ENCODE measurements at places on chromosomes 16 and 17.

DNA sequence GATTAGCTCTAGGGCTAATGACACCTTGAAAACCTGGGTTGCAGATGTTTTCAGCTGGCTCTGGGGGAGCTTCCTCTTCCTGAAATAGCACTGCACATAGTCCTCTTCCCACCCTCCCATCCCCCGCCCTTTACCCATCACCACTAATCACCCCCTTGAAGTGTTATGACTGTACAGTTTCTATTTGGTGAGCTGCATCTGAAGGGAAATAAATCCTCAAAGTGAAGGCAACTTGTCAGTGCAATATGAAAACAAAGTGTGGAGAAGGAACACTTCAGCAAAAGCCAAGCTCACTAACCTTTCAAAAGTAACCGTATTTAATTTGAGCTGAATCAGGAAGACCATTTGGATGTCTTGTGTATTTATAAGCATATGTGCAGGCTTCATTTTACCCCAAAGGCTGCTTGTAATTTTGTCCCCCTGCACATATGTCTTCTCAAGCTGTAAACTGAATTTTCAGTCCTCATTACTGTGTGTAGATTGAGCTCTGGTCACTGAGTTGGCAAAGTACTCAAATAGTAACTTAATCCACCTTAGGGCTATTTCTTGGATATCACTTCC, 44.1 kb upstream of the CA10 start:
- no peak for DNase-seq

GRCh38 chr17:77153472-77153871, 12.7 kb downstream of the SEC14L1 start:
- peak; percentile 40 for DNase-seq

- no peak for DNase-seq
Measured at GRCh38 chr16:87851141-87851587, 18.1 kb downstream of the SLC7A5 start.

GRCh38 chr16:63323722-63324705, 1287.8 kb upstream of the CDH8 start:
- no peak for DNase-seq

DNA sequence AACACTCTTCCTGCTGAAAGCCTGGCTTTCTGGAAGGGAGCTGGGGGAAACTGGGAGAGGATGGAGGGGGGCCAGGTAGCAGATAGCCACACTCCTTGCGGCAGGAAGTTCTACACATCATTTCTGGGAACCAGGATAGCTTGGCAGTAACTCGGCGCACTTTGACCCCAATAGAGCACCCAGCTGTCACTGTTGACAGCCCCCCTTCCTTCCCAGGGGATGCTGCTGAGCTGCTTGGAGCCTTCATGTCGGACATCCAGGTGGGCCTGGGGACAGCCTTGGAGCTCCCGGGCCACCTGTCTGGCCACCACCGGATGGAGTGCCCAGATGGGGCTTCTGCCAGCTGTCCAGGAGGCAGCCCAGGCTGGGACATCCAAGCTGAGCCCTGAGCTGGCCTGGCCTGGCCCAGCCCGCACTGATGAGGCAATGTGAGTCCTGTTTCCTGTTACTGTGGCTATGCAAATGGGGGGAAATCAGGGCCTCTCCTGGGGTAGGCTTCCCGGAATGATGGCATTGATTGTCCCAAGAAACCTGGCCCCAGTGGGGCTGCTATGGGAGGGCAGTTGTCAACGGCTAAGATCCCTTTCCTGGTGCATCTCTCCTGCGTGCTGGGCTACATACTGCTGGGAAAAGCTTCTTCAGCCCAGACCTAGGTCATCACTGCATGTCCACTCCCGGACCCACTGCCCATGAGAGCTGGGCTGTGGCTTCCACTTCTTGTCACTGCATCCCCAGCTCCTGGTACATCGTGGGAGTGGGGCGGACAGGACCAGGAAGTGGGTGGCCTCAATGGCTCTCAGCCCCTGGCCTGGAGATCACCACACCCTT, 50.0 kb downstream of the SOCS1 start:
- DNase-seq: no peak

- DNase-seq: no peak
Measured at GRCh38 chr17:66474806-66475497, 172.5 kb downstream of the PRKCA start.

DNA sequence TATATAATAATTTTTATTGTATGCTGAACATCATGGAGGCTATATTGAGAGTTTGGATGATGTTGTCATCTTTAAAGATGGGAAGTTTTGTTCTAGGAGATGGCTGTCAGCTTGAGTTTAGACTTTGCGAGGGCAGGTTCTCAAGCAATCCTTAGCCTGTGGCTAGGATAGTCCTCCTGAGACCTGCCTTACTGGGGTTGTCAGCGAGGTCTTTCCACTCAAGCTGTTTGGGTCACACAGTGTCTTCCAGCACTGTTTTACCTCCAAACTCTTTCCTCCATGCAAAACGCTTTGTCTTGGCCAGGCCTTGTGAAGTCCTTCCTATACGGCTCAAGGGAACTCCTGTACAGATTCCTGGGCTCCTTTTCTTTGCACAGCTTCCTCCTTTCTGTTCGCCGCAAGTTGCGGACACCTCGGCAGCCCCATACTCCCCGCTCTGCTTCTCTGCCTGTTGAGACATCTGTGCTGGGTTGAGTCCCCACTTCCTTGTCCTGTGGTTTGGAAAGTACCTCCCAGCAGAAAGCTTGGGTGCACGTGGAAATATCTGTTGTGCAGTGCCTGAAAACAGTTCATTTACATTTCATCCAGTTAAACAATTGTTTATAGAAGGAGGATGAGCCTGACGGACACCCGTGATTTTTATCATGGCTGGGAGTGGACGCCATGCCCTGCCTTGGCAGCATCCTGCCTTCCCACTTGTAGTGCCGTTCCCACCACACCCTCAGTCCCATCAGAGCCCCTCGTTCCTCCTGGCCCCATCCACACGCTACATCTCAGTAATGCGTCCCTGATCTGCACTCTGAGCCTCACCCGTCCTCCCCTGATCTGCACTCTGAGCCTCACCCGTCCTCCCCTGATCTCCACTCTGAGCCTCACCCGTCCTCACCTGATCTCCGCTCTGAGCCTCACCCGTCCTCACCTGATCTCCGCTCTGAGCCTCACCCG, 55.0 kb upstream of the CBFA2T3 start:
- no peak for DNase-seq

- no peak for DNase-seq
Measured at GRCh38 chr16:28989363-28989762, 4.5 kb downstream of the LAT start.

All from fibroblast of mammary gland (primary cell).